ENCODE measurements at places on chromosomes 7 and 10.

GRCh38 chr10:51879238-51879637 is 179.8 kb upstream of the CSTF2T start:
- no peak for DNase-seq

GRCh38 chr7:116511552-116512519 is 12.3 kb downstream of the CAV2 start:
- no peak for DNase-seq

- DNase-seq: no peak
Measured at GRCh38 chr10:20474064-20474463, 423.0 kb downstream of the NEBL start.

DNA sequence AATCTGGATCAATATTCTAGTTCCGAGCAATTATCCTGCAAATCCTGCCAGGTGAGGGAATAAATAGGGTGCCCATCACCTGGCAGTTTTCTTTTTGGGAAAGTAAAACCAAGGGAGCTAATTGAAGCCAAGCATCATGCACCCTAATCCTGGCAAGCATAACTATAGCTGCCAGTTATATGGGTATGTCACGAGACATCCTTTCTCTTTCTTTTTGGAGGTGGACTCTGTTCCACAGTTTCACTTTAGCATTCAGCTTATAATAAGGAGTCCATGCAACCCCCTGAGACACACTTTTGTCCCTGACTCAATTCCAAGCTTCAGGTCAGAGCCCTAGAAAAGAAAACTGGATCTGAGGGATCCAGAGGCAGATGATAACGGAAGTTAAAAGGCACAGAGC is 222.5 kb downstream of the PHF14 start:
- DNase-seq: no peak

DNA sequence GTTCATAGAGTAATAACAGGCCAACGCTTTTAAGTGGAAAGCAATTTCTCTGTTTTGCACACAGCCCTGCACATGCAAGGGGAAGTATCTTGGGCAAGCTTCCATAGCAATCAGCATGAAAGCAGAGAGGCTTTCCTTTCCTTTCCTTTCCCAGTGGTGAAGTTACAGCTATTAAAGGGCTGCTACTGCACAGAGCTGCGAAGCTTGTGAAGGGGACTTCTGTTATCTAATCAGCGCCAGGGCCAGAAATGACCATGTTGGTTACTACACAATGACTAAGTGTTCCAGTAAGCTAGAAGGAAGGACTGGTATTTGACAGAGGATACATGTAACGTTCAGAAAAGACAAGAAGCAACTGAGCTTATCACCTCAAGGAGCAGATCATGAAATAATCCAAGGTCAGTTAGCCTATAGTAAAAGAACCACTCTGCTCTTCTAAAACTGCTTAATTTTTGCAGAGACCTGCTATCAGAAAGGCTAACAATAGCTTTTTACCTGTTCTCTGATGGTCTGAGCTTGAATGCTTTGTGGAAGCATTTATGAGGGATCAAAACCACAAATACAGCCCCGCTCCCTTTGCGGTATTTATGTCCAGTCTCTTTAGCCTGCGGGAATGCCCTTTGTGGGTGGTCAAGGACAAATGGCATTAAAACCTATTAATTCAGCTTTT is 45.9 kb downstream of the SGMS1 start:
- DNase-seq: no peak

DNA sequence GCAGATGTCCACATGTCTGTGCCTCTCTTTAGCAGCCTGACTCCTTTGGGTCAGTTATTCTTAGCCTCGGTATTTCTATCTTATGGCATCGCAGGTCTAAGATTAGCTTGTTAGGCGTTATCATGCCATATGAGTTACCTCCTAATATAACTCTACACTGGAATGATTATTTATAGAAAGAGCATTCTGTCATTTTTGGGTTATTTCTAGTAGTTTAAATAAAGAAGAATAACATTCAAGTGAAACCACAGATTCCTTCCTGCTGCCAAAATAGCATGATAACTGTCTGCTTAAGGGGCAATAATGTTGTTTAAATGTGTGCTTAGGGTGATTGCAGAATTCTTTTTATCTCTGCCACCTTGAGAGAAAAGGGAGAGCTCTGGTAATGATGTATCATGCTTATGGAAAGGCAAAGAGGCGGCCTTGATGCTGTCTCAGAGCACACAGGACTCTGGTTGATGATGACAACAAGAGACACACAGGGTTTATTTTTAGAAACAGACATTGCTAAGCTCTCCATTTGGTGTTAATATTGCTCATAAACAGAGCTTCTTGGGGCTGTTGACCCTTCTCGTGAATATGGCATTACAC is 10.4 kb downstream of the HDAC9 start:
- no peak for DNase-seq

- no peak for DNase-seq
Measured at GRCh38 chr7:27203365-27203953, 3.6 kb upstream of the HOXA13 start.

DNA sequence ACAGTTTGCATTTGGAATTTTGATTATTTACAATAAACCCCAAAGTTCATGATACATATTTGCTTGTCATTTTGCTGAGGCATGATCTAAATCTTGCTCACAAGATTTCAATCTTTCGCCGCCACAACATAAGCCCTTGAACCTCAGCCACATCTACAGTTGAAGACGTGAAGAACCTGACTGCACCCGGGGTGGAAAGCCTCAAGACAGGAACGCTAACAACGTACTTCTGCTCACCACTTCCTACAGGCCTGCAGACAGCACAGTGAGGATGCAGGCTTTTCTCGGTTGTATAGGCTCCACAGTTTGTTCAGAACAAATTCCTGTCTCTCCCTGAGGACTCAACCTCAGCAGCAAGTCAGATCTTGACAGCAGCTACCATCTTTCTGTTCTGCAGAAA is 393.8 kb upstream of the PRKCQ start:
- no peak for DNase-seq

DNA sequence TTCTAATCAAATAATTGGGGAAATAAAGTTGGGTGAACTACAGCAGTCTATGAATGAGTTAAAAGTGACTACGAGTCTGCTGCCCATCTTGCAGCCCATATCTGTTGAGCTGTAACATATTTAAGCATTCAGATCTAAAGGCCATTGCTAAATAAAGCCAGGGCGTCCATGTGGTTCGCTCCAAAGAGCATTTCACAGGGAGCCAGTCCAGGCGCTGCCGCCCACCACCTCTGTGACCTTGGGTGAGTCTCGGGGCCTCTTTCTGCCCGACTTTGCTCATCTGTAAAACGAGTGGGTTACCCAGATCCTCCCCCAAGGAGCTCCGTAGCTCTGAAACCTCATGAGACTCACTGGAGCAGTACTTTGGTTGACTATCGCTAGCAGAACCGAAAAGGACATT is 223.1 kb downstream of the CUX1 start:
- no peak for DNase-seq

All from stimulated activated CD4-positive, alpha-beta T cell treated with anti-CD3 and anti-CD28 coated beads, Interleukin-15, amount 100 ng/mL, for 1 hour (primary cell).